Posterior cingulate gyrus (tissue), 11 donors: ENCODE measurements at places on chromosomes 12 and 14.

DNA sequence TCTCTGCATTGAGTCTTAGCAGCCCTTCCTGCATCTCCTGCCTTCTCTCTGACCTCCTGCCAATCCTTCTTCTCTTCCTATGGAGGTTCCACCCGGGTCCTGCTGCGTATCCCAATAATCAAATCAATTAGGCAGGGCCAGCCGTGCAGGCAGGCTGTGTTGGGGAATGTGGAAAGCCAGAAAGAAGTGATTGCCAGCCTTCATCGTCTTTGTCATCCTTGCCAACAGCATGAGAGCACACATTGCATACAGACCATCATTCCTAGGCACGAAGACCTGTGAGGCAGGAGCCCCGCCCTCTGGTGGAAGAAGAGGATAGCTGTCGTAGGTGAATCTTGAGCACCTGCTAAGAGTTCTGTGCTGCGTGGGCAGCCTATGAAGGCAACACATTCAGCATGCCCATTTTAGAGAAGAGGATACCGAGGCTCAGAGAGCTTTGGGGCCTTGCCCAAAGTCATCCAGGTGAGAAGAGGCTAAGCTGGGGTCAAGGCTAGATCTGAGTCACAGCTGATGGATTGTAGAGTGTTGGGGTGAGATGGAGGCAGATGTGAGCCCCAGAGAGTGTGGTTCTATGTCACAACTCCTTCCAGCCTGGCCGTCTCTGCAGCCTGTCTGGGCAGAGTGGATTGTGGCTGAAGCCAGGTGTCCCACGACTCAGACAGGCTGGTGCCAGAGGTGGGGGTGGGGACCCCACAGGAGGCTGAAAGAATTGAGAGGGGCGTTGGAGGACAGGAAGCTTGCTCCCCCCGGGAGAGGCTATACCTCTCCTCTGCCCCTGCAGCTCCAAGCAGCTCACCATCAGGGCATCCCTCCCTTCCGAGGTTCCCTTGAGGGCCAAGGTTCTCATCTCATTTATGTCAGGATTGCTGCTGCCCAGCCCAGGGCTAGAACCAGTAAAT lies 12.7 kb downstream of the C14orf132 start:
- no peak for DNase-seq

DNA sequence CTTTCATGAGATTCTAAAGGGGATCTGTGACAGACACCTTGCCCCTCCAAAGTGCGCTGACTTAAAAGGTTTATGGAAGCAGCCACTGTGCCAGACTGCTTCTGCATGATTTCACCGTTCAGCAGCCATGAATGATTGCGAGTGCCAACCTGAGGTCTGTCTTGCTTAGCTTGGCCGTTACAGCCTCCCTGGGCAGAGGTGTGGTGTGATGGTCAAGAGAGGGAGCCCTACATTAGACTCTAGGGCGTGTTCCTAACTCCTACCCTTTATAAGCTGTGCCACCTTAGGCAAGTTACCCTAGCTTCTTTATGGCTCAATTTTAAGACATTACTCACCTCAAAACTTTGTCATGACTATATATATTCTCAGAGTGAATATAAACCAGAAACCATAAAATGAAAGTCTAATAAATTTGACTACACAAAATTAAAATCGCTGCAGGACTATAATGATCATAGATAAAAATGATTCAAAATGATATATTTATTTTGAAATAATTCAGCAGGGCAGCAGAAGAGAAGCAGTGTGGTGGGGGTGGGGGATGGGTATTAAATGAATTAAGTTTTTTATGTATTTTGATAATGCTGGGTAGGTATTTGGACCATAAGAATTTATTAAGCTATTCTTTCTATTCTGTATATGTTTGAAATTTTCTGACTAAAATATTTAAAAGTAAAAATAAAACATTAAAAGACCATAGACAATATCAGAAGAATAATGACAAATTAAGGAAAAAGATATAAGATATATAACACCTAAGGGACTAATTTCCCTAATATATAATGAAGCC lies 47.7 kb upstream of the MBIP start:
- DNase-seq = peak; percentile 39

GRCh38 chr12:54588890-54589267 lies 420 bp upstream of the PPP1R1A start:
- DNase-seq = no peak

- no peak for DNase-seq
These were observed 174.7 kb downstream of the ESR2 start for GRCh38 chr14:64119500-64119899.

- DNase-seq = no peak
These were observed 101.5 kb downstream of the GPR135 start for GRCh38 chr14:59363531-59364226.

DNA sequence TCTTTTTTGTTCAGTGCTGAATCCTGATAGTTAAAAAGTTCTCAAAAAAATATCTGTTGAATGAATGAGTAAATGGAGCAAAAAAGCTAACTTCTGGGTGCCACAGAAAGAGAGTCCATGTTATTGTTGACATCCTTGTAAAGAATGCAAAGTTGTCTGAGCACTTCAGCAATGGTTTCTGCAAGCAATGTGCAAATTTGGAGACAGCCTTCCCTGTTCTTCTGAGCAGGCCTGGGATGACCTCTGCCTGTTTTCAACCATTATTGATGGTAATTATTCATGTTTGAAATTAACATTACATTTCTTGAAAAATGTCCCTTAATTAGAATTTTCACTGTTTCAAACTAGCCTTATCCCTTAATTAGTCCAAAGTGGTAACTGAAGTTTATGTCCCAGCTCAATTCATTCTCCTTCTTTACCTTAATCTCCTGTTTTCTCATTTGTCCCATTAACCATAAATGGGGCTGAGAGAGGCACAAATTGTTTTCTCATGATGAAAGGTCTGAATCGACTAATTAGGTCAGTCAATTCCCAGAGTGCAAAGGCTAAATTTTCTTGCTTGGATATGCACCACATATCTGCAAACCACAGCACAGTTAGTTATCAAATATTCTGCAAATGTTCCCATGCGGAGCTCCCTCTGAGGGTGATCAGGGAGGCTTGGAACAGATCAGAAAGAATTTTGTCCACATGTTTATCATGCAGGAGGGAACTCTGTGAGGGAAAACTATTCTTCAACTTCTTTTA lies 139.4 kb upstream of the KRR1 start:
- no peak for DNase-seq

- DNase-seq = no peak
These were observed 63.4 kb downstream of the PPP1R36 start for GRCh38 chr14:64612971-64613666.

GRCh38 chr14:94367347-94368242 lies 20.8 kb downstream of the SERPINA1 start:
- DNase-seq = no peak

GRCh38 chr12:3077572-3078081 lies 448 bp downstream of the TSPAN9 start:
- no peak for DNase-seq

DNA sequence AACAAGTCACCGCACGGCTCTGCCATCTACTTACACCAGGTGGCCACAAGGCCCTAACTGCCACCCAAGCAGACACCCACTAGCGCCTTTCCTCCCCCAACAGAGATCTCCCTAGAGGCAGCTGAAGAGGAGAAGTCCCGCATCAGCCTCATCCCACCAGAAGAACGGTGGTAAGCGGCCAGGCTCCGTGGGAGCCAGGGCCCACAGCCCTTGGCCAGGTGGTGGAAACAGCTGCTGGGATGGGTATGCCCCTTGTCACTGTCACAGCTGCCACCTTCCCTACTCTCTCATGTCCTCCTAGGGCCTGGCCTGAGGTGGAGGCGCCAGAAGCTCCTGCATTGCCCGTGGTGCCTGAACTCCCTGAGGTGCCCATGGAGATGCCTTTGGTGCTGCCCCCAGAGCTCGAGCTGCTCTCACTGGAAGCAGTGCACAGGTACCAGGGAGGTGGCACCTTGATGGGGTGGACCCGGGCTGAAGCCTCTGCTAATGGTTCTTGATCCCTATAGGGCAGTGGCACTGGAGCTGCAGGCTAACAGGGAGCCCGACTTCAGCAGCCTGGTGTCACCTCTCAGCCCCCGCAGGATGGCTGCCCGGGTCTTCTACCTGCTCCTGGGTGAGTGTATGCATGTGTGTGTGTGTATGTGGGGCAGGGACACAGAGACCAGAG lies 7.5 kb downstream of the REC8 start:
- DNase-seq = no peak

DNA sequence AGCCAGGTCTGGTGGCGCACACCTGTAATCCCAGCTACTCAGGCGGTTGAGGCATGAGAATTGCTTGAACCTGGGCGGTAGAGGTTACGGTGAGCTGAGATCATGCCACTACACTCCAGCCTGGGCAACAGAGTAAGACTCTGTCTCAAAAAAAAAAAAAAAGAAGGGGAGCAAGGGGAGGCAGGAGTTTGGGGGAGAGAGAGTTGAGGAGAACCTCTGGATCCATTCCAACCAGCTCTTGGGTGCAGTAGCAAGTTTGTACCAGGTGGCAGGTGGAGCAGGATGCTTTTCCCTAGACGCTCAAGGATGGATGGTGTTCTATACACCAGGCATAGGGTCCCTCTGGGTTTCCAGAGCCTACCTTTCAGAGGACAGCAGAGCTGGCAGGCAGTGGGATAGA lies 1.9 kb downstream of the NFE2 start:
- no peak for DNase-seq

- DNase-seq = peak; percentile 61
These were observed 108.5 kb upstream of the ESRRB start for GRCh38 chr14:76267322-76268046.

DNA sequence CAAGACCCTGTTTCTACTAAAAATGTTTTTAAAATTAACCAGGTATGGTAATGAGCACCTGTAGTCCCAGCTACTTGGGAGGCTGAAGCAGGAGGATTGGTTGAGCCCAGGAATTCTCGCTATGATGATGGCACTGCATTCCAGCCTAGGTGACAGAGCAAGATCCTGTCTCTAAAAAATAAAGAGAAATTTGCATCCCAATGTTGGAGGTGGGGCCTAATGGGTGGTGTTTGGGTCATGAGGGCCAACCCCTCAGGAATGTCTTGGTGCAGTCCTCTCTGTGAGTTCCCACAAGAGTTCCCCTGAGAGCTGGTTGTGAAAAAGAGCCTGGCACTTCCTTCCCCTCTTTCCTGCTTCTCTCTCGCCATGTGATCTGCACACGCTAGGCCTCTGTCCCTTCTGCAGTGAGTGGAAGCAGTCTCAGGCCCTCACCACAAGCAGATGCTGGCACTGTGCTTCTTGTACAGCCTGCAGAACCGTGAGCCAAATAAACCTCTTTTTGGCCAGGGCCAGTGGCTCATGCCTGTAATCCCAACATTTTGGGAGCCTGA lies 11.3 kb downstream of the ACOT6 start:
- no peak for DNase-seq

DNA sequence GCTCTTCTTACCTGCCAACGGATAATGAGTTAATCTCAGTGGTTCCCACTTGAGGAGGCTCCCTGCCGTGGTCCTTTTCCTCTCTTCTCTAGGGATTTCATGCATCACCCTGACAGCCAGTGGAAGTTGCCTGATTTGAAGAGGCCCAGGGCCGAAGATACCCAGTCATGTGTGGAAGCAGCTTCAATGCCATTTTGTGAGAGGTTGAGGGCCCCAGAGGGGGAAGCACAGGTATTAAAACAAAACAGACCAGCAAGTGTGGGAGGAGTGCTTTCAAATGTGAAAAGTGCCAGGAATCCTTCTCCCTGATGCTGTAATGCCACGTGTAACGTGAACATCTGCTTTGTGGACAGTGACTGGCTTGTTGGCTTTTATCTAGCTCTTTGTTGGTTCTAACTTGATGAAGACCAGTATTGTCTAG lies 1.5 kb downstream of the TCP11L2 start:
- no peak for DNase-seq

DNA sequence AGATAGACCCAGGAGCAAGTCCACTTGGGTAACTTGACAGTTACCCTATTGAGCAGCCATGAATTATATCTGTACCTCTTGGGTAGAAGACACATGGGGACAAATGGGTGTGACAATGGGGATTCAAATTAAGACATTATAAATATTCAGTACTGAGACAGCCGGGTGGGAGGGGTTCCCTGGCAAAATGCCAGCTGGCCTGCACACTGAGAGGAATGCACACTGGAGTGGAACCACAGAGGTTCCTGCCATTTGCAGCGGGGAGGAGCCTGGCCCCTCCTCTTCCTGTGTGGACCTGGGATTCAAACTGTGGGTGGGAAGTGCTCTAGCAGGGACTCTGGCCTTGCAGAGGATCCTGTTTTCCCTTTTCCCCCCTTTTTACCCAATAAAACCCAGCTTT lies 118.7 kb upstream of the CDKN3 start:
- no peak for DNase-seq

GRCh38 chr14:23578560-23579310 lies at the start of gene JPH4:
Gene JPH4, minus strand, starts transcription at chr14:23578790. Its CDS starts 1,337 bp downstream, at chr14:23577453.
- DNase-seq = peak; percentile 79

DNA sequence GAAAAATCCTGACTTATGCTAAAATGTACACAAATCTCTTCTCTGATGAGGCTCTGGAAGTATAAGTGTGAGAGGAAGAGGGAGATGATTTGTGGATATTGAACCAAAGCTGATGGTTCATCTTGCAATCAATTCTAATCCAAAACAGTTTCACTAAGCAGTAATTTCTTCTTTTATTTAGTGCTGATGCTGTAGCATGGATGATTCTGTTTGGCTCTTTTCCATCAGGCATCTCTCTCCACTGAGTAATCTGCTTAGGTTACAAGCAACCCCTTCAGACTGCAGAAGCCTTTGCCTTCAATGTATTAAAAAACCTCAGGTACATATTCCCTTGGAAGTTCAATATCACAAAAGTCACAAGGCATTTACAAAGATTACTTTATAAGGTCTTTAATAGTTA lies 159.1 kb upstream of the CCDC198 start:
- no peak for DNase-seq

DNA sequence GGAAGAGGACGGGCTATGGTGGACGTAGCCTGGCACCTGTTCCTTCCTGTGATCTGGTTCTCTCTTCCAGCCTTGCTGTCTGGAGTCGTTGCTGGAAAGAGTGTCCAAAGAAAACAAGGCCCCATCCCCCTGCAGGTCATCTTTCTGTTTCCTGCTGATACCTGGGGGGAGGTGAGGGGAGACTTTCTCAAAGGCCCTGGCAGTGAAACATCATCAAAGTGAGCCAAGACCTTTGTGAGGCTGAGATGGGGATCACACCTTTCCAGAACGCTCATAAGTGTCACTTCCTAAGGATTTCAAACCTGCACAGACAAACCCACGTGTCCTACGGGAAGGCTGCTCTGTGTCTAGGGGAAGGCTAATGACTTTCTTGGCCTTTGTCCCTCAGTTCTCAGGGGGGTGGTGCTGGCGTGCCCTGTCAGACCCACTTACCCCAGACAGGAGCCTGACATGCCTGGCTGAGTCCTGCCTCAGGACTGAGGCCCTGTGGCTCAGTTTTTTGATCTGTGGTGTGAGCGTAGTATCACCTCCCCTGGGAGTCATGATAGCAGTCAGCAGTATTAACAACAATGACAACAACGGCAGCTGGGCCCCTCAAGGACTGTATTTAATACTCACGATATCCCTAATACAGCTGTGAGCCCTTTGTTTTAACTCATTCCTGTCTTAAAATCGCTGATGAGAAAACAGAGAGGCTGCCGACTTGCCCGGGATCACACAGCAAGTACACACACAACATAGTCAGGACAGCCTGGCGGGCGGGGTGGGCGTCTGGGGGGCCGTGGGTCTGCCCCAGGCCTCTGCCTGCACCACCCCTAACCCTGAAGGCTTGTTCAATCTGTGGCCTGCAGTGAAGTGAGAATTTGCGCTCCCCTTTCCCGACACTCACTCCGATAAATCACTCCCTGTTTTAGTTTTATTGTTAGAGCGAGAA lies 235.2 kb downstream of the SLC41A2 start:
- DNase-seq = no peak
